ENCODE measurements at places on chromosomes 3 and 15.
A peak's percentile ranks its signal among the peaks of the same experiment; 100 is the strongest.

DNA sequence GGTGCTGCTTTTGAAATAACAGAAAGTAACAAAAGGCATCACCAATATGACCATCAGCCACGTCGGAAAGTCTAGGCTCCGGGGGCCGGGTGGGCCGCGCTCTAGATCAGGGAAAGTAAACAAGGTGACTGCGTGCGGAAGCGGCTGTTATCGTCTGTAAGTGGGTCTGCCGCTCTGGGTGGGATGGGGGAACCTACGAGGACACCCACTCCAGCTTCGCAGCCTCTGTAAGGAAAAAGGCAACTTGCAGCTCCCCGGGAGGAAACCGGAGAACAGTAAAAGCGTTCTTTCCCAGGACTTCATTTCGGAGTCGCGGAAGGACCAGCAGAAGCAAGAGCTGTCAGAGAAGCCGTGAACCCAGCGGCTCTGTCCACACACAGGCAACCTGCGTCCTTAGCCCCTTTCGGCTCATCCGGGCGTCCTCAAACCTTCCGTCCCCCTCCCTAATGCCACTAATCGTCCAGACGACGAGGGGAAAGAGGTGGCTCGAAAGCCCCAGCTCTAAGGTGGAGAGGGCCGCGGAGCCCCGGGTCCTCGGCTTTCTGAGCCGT is 461 bp downstream of the XRN1 start:
- peaks cover 35% of the 10 kb centered on the region for H3K4me1 ChIP-seq
- peak; percentile 39 for DNase-seq
- peak overlapping the region; percentile 97 for H3K4me3 ChIP-seq
- no peaks in the 10 kb centered on the region for H3K36me3 ChIP-seq
- no peaks in the 10 kb centered on the region for H3K27me3 ChIP-seq

DNA sequence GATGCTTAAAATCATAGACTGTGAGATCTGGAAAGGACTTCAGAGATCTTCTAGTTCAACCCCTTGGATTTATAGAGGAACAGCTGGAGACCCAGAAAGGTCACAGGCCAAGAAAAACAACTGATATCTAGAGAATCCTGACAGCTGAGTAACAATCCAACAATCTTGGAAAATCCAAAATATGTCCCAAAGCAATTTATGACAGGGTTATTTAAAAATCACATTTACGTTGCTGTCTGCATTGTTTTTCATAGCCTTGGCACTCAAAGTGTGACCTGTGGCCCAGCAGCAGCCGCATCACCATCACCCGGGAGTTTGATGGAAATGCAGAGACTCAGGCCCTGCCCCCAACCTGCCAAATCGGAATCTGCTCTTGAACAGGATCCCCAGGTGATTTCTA is 78.8 kb downstream of the FBN1 start:
- no peak overlapping the region for H3K27ac ChIP-seq
- H3K27me3 ChIP-seq, result no peaks in the 10 kb centered on the region
- no peaks in the 10 kb centered on the region for H3K36me3 ChIP-seq
- H3K4me3 ChIP-seq, result no peak overlapping the region

- no peak overlapping the region for H3K27ac ChIP-seq
- H3K4me1 ChIP-seq, result no peaks in the 10 kb centered on the region
- no peak overlapping the region for H3K4me3 ChIP-seq
- no peaks in the 10 kb centered on the region for H3K27me3 ChIP-seq
- no peaks in the 10 kb centered on the region for H3K36me3 ChIP-seq
- DNase-seq, result no peak
Measured at GRCh38 chr15:19974998-19975397, 566.6 kb downstream of the GOLGA6L6 start.

DNA sequence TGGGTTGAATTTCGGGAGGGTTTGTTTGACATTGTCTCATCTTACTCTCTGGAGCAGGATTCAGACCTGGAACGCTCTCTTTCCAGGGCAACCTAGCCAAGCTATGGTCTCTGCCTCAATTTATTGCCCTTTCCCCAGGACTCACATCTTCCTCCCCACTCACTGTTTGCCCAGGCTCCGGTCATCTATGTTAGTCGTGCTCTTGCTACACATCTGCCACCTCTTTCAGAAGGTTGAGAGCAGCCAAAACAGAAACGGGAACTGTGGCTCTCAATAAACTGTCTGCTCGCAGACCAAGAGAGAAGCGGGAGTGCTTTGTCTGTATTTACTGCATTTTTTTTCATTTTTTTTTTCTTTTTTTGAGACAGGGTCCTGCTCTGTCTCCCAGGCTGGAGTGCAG is 81.6 kb downstream of the ST6GAL1 start:
- peaks cover 12% of the 10 kb centered on the region for H3K4me1 ChIP-seq
- H3K27ac ChIP-seq, result no peak overlapping the region
- H3K36me3 ChIP-seq, result no peaks in the 10 kb centered on the region
